Subcutaneous adipose tissue (tissue), 4 donors: ENCODE measurements at places on chromosomes 6 and 20. TPM values are rescaled to one million over a fixed set of nuclear protein-coding genes. Genes with fewer than 3 reads are reported as not detected.

Gene WFDC12
- total RNA-seq, result not detected

Gene CCDC170
- total RNA-seq, result 16.6 TPM

Gene OR2H2
- total RNA-seq, result not detected

Gene POPDC3
- not detected for total RNA-seq

Gene DEFB132
- total RNA-seq, result 38.4 TPM

Gene FOXA2
- not detected for total RNA-seq

Gene SUMO4
- total RNA-seq, result 3.3 TPM
